NCI-H1694 (cell line): ENCODE measurements at places on chromosomes 4 and X.

DNA sequence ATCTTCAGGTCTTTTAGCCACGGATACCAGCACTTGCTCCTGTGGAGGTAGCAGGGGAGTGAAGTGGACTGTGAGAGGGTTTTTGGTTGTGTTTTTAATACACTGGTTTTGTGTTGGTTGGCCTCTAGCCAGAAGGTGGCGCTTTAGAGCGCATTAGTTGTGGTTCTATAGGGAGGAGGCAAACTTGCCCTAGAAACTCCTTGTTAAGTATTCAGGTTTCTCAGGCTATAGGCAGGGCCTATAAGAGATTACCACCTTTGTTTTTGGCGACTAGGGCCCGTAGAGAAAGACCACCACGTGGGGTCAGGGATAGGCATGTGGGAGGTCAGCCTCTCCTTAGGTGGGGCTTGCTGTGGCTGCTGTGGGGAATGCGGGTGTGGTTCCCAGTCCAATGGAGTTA lies 221.6 kb upstream of the SPANXN4 start:
- DNase-seq, result no peak

- DNase-seq, result no peak
These were observed 51.3 kb upstream of the EXOC1L start for GRCh38 chr4:55768291-55768690.

DNA sequence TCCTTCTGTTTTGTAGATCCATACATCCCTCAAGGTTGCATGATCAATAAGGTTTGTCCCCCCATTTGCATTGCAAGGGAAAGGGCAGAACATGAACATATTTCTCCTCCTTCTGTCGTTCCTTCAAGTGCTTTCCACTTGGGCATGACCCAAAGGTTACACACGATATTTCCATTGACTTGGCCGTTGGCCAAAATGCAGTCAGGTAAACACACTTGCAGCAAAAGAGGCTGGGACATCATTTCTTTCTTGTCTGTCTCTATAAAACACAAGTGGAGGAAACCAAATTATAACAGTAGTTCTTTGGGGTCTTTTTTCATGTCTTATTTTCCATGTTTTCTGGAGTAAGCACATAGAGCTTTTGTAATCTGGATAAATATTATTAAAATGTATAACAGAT lies 156.1 kb downstream of the FRAS1 start:
- DNase-seq, result no peak

DNA sequence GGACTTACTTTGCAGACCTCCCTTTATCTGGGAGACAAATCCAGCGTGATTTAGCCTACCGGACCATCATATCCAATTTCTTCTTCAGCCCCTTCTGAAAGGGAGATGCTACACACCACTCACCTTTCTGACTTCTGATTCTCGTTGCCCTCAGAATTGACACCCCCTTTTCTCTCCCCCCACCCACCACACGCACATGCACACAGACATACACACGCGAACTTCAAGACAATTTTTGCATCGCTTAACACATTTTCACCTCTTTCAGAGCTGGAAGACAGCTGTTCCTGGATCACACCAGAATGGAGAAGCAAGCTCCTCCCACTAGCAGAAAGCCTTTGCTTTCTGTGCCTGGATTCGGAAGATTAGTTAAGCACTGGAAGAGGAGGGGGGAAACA lies 1.0 kb upstream of the SNCA start:
- peak; percentile 9 for DNase-seq

GRCh38 chrX:70001269-70001668 lies 48.5 kb downstream of the AWAT2 start:
- peak; percentile 59 for DNase-seq

GRCh38 chrX:150489359-150490015 lies 78.9 kb upstream of the MTM1 start:
- no peak for DNase-seq

DNA sequence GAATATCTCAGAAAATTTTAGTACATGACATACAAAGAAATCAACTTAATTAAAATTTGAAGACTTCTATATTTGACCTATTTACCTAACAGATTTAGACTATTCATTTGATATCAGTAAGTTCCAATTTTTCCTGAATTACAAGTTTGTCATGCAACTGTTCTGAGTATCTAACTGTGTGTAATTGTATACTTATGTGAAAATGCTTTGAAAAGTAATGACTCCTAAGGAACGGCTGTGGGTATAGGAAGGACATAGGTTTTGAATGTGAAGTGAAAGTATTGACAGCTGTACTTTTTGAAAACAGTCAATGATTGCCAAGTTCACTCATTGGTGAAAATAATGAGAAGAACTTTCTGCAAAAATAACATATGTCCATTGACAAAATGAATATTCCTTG lies 2.9 kb downstream of the GRIA2 start:
- DNase-seq, result no peak

DNA sequence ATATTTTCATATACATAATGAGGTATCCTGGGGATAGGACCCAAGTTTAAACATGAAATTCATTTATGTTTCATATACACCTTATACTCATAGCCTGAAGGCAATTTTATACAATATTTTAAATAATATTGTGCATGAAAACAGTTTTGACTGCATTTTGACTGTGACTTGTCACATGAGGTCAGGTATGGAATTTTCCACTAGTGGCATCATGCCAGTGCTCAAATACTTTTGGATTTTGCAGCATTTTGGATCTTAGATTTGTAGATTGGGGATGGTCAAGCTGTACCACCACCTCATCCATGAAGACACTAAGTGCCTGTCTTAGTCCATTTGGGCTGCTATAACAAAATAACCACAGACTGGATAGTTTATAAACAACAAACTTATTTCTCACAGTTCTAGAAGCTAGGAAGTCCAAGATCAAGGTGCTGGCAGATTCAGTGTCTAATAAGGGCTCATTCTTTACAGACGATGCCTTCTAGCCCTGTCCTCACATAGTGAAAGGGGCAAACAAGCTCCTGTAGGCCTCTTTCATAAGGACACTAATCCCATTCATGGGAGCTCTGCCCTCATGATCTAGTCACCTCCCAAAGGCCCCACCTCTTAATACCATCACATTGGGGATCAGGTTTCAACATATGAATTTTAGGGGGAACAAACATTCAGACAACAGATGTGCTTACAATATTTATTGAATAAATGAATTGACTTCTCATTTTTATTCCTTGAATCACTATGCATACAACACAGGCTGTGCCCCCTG lies 9.4 kb downstream of the NUDT6 start:
- DNase-seq, result no peak

GRCh38 chr4:15754323-15754722 lies 23.8 kb upstream of the CD38 start:
- no peak for DNase-seq

GRCh38 chr4:82555276-82555675 lies 6.5 kb downstream of the TMEM150C start:
- DNase-seq, result no peak

DNA sequence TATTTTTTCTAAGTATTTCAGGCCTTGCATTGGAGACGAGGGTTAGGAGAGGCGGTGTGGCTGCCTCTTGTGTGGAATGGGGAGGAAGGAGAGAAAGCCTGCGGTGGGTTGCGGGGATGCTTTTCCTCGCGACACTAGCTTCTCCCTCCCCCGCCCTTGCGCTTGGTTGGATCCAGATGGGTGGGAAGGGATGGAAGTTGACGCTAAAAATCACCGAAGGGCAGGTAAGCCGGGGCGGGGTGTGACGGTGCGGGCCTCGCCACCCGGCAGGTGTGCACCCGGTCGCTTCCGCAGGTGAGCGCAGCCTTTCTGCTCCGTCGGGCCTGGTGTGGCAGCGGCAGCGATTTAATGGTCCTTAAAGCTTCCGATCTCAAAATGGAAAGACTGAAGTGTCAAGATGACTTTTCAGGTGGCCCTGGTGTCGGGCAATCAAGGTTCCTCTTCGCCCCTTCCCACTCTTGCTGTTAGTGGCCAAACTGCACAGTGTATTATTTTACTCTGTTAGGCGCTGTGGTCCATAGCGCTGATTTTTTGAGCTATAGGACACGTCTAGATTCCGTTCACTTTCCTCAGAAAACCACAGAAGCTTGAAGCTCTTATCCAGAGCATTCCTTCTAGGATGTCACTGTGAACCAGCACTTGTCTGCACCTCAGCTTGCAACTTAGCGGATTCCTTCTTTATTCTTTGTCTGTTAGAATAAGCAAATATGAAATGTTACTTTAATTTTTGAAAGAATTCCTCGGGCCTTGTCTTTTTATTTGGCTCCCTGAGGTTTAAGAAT lies 765 bp downstream of the ENOPH1 start:
- DNase-seq, result no peak

DNA sequence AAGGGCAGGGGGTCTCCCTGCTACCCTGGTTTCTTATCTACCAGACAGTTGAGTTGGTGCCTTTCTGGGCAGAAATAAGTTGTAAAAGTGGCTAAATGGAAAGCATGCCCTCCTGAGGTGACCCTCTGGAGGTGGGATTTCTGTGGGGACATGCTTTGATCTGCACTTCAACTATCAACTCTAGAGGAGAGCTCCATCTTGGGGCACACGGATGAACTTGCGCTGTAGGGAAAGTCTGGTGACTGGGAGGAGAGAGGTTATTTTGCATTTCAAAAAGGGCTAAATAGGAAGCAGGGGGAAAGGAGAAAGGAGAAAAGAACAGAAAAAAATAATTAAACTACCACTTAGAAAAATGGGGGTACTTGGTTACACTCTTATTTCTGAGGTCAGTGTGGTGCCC lies 12.7 kb upstream of the RHOXF2B start:
- DNase-seq, result no peak

DNA sequence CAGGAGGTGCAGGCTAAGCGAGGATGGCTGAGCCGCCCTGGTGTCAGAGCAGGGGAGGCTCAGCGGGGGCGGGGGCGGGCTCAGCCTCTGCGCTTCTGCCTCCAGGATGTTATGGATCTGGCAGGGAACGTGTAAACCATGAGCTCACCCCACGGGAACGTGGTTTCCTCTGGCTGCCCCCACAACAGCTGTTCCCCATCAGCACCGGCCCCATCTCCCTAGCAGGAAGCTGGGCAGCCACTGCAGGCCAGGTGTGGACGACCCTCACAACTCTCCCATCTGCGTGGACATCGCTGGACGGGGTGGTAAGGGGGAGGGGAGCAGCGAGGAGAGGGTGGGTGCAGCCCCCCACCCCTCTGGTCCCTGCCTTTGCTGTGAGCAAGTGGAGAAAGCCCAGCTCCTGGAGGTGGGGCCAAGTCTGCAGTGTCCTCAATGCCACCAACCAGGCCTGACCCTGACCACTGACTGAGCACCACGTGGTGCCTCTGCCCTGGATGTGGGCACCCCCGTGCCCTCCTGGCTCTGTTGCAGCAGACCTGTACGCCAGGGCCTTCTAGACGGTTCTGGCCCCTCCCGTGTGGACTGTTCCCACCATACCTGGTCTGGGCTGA lies 28.1 kb upstream of the SPON2 start:
- DNase-seq, result peak; percentile 53

- no peak for DNase-seq
These were observed 207.8 kb downstream of the ANTXR2 start for GRCh38 chr4:79865201-79865597.

DNA sequence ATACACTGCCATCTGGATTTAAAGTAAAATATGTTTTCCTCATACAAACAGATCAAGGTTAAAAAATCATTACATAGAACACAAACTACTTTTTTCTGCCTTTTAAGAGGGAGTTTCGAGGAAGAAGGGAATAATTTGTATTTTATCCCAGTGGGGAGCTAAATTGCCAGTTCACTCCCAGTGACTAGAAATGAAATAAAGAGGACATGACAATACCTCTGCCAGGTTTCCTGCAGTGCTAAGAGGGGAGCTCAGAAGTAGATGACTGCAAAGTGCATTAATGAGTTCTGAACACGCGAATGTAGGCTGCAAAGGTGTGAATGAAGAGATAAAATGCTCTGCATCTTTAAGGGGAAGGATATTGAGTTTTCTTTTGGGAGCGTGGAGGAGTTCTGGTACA lies 69.7 kb downstream of the SRPX start:
- DNase-seq, result no peak

GRCh38 chrX:13208281-13208935 lies 111.4 kb downstream of the ATXN3L start:
- DNase-seq, result no peak

- no peak for DNase-seq
These were observed 373 bp upstream of the INTS6L start for GRCh38 chrX:135520022-135520552.

- DNase-seq, result no peak
These were observed 102.6 kb downstream of the FHDC1 start for GRCh38 chr4:153038623-153039311.

DNA sequence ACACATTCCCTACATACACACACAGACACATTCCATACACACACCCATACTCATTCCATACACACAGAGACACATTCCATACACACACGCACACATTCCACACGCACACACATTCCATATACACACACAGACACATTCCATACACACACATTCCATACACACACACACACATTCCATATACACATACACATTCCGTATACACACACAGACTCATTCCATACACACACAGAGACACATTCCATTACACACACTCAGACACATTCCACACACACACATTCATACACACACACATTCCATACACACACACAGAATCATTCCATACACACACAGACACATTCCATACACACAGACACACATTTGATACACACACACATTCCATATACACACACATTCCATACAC lies 15.2 kb downstream of the LINC00632 start:
- no peak for DNase-seq

DNA sequence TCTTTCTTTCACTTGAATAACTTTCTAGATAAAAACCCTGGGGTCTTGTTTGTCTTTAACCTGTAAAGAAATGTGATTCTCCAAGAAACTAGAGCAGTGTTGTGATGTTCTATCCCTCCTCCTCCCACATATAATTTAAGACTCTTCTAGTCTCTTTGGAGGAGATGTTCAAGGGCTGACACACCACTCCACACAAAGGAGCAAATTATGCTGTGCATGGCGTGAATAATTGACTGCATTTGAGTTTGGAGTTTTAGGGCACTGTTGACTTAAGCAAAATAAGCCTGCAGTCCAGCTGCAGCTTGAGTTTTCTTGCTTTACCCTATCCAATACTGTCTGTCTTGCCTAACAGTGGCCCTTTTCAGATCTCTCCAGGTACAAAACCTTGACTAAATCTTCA lies 119.7 kb downstream of the CHRDL1 start:
- DNase-seq, result no peak

DNA sequence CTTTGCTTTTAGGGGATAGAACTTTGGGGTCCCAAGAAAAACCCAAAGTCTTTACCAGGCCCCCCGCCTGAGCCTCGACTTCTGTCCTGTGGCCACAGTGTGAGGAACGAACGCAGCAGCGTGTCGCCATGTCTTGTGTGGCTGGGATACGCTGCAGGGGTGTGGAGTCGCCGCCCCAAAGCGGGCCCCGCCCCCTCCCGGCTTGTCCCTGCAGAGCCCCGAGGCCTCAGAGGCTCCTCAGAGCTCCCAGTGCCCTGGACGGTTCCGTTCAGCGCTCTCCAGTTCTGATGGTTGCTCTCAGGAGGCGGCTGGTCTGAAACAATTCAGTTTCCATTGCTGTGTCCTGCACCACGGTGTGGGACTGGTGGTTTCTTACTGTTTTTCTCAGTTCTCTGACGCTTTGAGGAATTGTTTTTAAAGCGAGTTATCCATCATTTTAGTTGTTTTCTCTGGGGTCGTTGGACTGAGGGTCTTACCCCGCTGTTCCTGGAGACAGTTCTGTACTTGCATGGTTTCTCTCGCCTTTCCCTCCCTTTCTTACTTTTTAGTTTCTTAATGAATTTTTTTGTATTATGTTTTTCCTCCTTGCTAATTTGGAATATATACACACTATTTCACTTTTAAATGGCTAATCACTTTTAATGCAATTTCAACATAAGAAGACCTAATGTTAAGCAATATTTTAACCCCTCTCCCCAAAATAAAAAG lies 1.6 kb upstream of the IDUA start:
- DNase-seq, result no peak
